ENCODE measurements at places on chromosomes 5 and 9.

GRCh38 chr5:13659391-13659790 lies 285.1 kb downstream of the DNAH5 start:
- DNase-seq = no peak

- no peak for DNase-seq
Observed at GRCh38 chr5:123496892-123497291, 15.1 kb upstream of the CSNK1G3 start.

GRCh38 chr9:95124582-95125367 lies 192.7 kb downstream of the FANCC start:
- DNase-seq = no peak

- DNase-seq = no peak
Observed at GRCh38 chr5:74935752-74936091, 69.5 kb upstream of the FAM169A start.

DNA sequence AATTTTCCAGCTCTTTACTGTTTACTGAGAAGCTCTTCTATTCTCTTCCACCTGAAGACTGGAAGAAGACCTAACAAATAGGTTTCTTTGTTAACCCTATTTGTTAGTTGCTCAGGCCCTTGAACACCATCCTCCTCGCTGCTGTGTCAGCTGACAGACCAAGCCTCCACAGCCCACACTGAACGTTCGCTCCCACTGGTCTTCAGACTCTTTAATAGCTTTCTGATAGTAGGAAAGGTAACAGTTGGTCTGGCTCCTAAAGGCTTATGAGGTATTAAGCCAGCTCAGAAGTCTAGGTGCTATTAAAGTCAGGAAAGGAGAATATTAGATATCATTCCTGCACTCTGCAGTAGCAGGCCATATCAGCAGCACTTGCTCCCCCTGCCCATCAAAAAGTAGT lies 23.3 kb upstream of the F2R start:
- DNase-seq = no peak

- DNase-seq = no peak
Observed at GRCh38 chr5:2166306-2166978, 283.7 kb upstream of the IRX4 start.

- peak; percentile 94 for DNase-seq
Observed at GRCh38 chr5:113425909-113426308, 8.9 kb downstream of the TSSK1B start.

DNA sequence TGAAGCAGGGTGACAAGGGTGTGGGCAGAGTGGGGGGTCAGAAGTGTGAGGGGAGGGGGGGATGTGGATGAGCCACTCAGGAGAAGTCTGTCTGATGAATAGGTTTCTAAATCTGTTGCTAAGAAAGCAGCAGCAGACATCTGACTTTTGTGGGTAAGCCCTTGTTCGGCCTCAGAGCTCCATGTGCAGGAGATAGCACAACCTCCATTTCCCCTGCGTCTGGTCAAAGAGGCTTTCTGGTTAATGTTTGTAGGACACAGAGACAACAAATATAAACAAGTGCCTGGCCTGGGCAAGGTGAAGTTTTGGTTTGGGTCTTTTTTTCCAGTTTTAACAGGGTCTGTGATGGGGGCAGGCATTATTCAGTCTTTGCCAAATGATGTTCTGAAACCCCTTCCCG lies 57.0 kb upstream of the GNE start:
- DNase-seq = no peak

DNA sequence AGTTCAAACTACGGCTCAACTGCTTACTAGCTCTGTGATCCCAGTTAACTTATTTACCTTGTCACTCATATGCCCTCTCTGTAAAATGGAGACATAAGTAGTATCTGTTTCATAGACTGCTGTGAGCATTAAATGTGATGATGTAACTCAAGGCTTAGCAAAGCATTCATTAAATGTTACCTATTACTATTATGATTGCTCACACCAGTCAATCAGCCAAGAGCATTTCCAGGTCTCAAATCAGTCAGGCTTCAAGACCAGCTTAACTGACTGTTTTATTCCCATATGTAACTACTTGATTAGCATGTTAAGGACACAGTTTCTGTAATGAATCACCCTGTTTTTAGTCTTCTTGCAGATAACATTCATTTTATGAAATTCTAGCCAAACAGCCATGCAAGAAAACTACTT lies 413.3 kb downstream of the MLLT3 start:
- DNase-seq = no peak

DNA sequence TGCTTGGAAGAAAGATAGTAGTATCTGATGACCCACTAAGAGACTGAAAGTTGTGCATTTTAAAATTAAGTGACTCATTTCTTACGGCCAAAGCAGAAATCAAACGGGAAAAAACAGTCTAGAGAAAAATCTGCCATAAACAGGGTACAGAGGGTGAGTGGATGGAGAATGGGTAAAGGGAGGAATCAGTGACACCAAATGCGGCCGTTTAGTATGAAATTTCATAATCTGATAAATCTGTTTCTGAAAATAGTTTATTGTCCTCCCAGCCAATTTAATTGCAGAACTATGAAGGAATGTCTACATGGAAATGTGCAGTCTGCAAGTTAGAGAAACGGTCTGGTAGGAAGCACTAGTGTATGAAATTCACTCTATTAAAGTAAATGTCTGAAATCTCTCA lies 39.5 kb downstream of the ADAMTS12 start:
- DNase-seq = no peak

DNA sequence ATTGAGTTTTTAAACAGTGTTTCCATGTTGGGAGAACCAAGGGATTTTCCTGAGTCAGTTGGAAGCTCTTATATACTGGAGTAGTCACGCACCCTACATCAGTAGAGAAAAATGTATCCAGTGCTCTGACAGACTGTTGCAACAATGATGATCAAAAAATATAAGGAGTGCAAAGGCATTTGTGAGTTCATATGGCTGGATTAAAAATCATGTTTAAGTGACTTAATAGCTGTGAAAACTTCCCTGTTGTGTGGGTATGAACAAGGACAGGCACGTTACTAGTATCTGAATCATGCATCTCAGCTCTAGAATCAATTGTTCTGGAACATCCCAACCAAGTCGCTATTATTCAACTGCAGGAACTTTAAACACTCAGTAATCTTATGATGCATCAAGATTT lies 229.7 kb downstream of the ROR2 start:
- no peak for DNase-seq

DNA sequence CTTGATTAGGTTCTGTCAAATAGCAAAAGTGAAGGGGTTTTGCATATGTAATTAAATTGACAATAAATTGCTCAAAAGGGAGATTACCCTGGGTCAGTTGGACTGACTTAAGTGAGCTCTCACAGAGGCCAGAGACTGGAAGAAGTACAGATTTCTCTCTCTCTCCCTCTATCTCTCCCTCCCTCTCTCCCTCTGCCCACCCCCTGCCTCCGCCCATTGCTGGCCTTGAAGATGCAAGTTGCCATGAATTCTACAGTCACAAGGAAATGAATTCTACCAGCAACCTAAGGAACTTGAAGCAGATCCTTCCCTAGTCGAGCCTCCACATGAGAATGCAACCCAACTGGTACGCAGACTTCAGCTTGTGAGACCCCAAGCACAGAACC lies 119.2 kb downstream of the LPAR1 start:
- no peak for DNase-seq

GRCh38 chr9:138065287-138065686 lies 187.7 kb downstream of the CACNA1B start:
- no peak for DNase-seq

GRCh38 chr5:1108865-1109174 lies 3.0 kb downstream of the SLC12A7 start:
- no peak for DNase-seq

GRCh38 chr5:59000211-59000610 lies 417.3 kb downstream of the RAB3C start:
- no peak for DNase-seq

- DNase-seq = no peak
Observed at GRCh38 chr9:127835991-127836516, 18.4 kb downstream of the ENG start.

- no peak for DNase-seq
Observed at GRCh38 chr5:96516631-96517071, 83.6 kb upstream of the PCSK1 start.

GRCh38 chr5:158988987-158989730 lies 110.6 kb downstream of the EBF1 start:
- DNase-seq = no peak

DNA sequence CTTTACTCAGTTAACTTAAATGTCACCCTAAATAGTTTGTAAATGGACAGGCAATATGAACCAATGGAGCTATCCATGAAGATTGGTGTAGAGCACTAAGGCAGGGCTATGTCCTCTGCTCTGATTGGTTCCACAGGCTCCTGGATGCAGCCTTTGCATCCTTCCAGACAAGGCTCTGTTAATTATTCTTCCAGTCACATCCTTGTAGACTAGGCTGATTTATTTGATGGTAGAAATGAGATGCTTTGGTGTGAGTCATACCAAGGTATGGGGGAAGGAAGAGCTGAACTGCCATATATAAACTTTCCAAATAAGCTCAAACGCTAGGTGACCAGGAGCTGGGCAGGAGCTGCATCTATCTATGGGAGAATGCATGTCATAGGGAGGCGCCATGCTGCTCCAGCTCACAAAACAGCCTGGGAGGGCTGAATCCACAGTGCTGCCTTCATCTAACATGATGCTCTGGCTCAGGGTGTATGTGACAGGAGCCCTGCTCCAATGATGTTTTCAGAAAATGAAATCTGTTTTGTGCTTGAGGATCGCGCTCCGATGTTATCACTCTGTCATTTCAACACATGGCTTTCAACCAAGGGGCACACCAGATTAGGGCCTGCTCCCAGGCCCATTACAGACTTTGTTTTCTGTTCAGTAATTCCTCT lies 818.0 kb upstream of the ZNF608 start:
- no peak for DNase-seq

GRCh38 chr9:35616681-35617459 lies 1.3 kb downstream of the CD72 start:
- no peak for DNase-seq

DNA sequence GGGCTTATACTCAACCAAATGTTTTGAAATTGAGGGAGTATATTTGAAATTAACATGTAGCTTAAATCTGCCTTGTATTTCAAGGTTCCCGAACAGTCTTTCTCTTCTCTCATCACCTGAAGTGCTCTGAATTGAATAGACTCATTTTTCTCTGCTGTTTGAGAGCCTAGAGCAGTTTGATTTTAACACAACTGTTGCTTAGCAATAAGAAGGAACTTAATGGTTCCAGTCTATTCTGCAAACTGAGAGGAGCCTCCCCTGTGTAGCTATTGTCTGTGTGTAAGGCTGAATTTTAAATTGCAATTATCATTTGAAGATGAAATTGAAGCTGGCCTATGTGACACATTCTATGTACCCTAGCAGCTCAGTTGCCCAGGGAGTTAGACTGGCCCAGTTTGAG lies 87.1 kb upstream of the CKMT2 start:
- no peak for DNase-seq

GRCh38 chr5:133293960-133294359 lies 242.1 kb downstream of the HSPA4 start:
- DNase-seq = no peak

- peak; percentile 72 for DNase-seq
Observed at GRCh38 chr5:80754900-80755299, 100.1 kb upstream of the DHFR start.
